Stimulated activated CD4-positive, alpha-beta T cell treated with anti-CD3 and anti-CD28 coated beads, Interleukin-12 subunit alpha, Interleukin-12 subunit beta, amount 100 ng/mL, for 48 hours (primary cell): ENCODE measurements at places on chromosomes 2 and 18.

DNA sequence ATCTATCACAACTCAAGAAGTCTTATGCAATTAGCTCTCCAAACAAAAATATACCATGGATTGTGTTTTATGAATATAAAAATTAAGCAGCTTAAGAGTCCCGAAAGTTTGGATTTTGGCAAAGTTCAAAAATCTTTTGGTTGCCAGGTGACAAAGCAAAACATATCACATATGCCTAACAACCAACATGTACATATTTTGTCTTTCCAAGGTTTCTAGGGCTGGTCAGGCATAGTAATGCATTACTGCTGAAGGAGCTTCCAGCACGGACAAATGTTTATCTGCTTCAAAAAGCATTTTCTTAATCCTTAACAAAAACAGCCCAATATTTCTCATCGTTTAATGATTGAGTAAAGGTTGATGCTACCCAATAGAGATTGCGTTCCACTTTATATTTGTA, 1327.1 kb upstream of the ZEB2 start:
- no peak for DNase-seq

DNA sequence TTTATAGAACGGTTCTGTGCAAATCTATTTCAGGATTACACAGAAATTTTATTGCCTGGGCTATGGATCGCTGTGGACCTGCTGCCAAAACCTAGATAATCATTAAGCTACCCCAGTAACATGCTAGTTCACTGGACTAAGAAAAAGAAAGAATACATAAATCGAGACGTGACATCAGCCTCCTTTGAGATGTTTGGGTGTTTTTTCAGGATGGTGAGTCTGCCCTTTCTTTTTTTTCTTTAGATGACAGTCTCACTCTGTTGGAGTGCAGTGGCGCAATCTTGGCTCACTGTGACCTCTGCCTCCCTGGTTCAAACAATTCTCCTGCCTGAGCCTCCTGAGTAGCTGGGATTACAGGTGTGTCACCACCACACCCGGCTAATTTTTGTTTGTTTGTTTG, 52.0 kb downstream of the FHOD3 start:
- no peak for DNase-seq

DNA sequence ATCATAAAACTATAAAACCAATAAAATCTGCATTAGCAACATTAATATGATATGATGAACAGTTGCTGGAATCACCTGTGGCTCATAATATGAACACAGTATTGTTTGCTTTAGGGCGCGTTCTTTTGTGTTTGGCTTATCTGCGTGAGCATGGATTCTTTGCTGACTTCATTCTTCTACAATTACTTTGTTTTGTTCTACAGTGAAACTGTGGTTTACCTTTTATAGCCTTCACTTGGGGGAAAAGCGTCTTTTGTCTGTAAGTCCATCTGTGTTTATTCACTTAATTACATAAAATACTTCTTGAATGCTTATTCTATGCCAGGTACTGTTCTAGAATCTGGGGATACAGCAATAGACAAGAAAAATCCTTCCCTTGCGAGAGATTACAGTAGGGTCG, 74.0 kb upstream of the SEC11C start:
- no peak for DNase-seq

- DNase-seq = no peak
Observed at GRCh38 chr2:207512356-207512755, 17.4 kb upstream of the CREB1 start.

DNA sequence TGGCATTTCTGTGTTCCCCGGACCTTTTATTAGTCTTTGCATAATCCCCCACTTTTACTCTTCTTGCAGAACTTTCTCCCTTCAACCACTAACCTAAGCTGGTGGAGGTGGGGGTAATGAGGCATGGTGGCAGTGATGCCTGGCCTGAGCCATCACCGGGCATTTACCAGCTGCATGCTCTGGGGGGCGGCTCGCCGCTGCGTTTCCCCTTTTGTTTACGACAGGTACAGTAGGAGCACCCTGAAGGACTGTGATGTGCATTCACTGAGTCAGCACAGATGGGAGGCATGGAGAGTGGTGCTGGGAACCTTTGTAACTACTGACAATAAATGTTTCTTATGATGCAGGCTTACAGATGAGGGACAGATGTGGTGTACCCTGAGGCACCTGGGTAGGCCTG, 46.9 kb downstream of the PLEKHB2 start:
- DNase-seq = no peak

DNA sequence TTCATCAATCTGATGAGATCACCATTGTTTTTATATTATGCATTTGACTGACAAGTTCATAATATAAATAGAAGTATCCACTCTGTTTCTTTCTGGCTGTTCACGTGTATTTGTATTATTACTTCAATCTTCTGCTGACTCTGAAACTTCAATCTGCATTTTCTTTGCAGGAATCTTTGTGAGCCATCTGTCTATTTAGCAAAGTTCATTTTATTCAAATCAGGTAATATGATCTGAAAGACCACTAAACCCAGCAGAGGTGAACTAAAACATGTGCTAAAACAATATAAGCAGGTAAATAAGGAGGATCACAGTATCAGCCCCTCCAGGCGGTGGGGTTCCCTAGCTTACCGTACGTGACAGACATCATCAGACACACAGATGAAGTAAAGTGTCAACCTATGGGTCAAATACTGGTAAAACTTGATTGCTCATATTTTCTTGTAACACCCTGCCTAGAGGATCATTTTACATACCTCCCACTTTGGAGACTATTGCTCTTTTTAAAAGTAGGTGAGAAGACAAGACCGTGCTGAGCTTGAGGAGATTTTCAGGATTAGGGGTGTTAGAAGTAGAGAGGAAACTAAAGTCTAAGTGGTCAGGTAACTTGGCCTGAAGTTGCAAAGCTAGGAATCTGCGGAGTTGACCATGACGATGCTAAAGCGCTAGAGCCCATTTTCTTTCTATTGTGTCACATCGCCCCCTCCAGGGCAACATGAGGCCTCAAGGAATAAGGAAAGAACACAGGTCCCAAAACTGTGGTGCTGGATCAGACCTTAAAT, 9.0 kb downstream of the DTNB start:
- DNase-seq = no peak

DNA sequence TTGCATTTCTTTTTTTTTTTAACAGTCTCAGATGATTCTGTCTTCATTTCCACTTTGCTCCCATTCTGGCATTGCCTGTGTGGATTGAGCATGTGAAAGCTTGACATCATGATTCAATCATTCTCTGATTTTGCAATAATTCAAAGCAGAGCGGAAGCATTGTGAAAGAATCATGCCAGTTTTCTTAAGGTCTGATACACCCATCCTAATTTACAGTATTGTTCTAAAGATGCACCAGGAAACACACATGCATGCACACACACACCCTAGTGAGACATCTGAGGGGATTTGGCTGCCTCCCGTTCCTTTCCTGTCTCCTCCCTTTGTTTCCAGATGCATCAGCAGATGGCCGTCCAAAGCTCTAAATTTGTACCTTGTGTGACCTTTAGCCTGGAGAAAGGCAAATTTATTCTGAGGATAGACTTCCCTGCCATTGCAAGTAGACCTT, 97.3 kb downstream of the FMNL2 start:
- DNase-seq = no peak
